ENCODE measurements at places on chromosomes 6 and 20.

GRCh38 chr20:2042400-2042799 is 48.5 kb upstream of the PDYN start:
- DNase-seq: no peak

DNA sequence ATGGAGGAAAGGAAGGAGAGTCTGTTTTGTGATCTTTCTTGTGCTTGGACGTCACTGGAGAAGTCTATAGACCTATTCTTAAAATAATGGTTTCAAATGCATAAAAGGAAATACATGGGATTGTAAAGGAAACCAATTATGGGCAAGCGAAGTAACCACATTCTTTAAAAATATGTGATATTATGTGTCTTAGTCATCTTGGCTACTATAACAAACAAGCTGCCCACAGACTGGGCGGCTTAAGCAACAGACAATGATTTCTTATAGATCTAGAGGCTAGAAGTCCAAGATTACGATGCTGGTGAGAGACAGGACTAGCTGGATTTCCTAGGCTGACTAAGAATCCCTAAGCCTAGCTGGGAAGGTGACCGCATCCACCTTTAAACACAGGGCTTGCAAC is 49.4 kb upstream of the CD83 start:
- no peak for DNase-seq

GRCh38 chr6:122660296-122660695 is 50.1 kb downstream of the PKIB start:
- DNase-seq: no peak

DNA sequence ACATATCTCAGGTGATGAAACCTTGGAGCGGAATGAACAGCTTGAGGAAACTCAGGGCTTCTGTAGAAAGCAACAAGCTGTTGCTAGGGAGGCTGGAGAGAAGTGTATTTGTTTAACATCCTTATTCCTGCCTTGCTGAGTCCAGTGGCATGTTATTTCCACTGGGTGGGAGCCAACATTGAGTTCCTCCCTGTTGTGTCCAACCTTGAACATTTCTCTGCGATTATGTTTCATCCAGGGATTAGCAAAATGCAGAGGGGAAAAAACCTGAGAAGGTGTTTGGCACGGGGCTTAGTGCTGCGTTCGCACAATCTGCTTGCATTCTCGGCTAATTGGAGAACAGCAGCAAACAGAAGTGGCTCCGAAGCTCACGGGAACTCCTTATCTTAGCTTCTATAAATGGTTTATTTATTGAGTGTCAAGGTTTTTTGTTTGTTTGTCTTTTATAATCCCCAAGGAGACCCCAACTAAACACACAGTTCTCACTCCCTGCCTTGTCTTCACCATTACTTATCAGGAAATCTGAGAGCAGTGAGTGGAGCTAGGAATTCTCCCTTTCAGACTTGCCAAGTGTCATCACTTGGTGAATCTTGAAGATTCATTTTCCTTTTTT is 412.8 kb downstream of the CDC5L start:
- DNase-seq: no peak

- no peak for DNase-seq
These were observed 494.0 kb upstream of the MAP3K7 start for GRCh38 chr6:91080871-91081270.

Measured in frontal cortex (tissue), 4 donors.